Stimulated activated CD4-positive, alpha-beta T cell treated with anti-CD3 and anti-CD28 coated beads, Interleukin-1b, Interleukin-23, amount 100 ng/mL, for 1 hour (primary cell): ENCODE measurements at places on chromosomes 1 and 21.

DNA sequence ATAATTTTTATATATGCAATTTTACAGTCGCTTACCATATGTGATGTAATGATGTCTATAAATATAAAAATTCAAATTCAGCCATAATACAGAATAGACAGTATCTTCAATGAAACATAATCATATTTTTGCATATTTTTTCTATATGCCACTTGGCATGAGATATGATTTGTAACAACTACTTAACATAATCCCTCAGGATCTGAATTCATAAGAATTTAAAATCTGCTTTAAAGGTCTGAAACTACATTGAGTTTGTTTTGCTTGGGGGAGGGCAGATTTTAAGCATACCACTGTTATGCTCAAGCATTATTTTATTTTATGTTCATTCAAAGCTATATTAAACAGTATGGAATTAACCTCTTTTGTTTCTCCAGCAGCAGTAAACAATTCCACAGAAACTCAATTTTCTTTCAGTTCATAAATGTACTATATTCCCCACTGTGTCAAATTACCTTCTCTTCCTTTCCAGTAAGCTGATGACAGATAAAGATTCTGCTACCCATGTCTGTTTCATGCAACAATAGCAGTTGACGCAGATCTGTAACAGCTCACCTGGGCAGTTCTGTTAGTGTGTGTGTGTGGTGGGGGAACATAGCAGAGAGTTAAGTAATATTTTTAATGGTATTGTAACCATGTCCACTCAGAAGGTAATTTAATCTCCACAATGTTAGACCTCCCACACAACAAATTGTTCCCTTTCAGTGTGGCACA lies 224.8 kb downstream of the NTNG1 start:
- DNase-seq, result no peak

- no peak for DNase-seq
Observed at GRCh38 chr1:164858096-164858632, 299.2 kb downstream of the PBX1 start.

DNA sequence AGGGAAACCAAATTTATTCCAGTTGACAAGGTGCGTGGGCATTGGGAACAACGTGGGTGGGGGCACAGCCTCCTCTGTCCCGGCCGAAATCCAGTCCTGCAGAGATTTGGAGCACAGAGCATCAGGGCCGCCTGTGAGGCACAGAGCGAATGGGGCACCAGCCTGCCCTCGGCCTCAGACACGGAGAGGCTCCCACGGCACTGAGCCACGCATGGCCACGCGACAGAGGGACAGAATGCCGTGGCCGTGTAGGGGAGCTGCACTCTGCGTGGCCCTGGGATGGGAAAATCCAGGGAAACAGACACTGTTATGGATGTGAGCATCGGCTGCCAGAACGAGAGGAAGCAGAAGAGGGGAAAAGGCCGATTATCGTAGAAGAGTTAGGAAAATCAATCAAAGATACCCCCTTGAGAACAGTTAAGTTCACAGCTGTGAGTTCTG lies 13.5 kb upstream of the C1orf159 start:
- DNase-seq, result no peak

DNA sequence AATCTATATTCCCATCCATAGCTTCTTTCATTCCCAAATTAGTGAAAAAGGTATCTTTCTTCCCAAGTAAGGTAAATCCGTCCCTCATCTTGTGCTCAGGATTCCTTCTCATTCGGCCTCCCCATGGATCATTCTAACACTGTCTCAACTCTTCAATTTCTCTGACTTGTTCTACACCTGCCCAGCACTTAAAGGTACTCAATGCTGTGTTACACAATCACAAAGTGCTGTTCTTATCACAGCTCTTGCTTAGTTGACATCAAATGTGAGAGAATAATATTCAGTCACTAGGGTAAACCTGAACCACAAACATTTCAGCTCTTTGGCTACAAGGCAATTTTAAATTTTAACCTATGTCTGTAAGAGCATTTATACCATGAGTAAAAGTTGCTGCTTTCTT lies 94.8 kb downstream of the DIRAS3 start:
- no peak for DNase-seq

DNA sequence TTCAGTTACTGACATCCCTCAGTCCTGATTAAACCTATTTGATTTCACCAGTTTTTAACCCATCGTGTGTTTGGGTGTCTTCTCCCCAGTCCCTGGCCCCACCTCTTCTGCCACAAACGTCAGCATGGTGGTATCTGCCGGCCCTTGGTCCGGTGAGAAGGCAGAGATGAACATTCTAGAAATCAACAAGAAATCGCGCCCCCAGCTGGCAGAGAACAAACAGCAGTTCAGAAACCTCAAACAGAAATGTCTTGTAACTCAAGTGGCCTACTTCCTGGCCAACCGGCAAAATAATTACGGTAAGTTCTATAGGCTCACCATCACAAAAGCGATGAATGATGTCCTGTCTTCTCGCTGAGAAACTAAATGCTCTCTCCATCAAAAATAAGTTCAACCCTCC lies 28.7 kb downstream of the NBPF3 start:
- DNase-seq, result no peak

DNA sequence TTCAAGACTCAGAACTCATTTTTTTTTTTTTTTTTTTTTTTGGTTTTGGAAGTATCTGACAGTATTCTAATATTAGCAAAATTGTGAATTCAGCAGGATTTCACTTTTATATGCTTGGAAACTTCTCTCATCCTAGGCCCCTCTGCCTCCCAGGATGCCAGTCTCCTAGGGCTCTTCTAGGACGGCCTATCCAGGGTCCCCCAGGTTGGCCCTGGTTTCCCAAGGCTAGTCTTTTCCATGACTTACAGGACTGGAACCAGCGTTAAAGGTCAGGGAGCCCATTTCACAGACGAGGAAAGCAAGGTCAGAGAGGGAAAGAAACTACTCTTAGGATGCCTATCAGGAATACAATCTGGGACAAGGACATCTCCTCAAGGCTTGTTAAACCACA lies 412.5 kb downstream of the PTPRU start:
- no peak for DNase-seq

DNA sequence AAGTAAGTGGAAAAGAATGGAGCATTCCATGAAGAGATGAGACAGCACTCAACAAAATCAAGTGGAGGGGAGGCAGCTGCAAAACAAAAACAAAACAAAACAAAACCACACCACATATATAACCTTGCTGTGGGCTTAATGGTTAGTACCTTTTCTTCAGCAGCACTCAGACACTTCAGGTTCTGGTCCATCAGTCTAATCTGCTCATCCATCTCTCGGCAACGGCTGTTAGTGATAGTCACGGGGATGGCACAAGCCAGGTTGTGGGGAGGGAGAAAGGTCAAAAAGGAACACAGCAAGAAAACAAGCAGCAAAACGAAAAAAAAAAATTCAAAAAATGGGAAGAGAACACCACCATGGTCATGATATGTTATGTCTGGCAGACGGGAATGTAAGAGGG lies 17.0 kb upstream of the NUP210L start:
- DNase-seq, result no peak

DNA sequence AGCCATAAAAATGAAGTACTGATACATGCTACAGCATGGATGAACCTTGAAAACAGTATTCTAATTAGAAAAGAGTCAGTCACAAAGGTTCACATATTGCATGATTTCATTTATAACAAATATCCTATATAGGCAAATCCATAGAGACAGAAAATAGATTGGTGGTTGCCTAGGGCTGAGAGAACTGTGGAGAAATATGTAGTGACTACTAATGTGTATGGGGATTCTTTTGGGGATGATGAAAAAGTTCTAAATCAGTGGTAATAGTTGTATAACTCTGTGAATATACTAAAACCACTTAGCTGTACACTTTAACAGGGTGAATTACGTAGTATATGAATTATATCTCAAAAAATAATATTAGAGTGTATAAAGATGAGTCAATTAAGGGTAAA lies 45.8 kb downstream of the RNF115 start:
- DNase-seq, result no peak

- DNase-seq, result no peak
Observed at GRCh38 chr1:30715216-30715615, 8.2 kb downstream of the MATN1 start.

DNA sequence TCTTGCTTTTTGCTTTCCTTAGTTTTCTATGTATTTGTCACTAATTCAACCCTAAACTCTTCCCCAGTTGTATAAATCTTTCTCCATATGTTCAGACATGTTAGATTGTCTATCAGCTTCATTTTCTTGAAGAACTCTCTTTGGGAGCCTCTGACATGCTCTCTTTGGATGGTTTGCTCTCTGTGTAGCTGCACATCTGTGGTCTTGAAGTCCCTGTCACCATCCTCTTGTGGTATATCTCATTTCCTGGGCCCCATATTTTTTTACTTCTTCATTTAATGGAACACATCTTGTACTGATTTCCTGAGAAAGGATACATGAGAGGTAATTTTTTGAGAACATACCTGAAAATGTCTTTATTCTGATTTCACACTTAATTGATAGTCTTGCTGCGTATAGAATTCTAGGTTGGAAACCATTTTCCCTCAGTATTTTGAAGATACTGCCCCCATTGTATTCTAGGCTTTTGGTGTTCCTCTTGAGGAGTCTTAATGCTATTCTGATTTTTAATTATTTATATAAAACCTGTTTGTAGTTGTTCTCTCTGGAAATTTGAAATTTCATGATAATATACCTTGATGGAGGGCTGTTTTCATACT lies 72.6 kb downstream of the ST3GAL3 start:
- no peak for DNase-seq

DNA sequence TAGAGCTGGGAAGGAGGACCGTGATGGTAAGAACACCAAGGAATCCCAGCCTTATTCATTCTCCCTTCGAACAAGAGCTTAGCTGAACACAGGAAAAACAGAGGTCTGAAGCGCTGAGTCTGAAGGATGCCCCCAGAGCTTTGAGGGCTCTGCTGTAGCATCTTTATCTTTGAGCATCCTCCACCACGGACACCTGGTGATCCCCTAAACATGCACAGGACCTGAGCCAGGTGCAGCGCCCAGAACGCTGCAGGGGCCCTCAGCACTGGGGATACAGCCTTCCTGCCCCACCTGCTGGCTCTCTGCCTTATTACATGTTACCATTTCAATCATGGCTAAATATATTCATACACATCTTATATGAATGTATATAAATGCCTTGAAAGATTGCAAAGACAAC lies 7.7 kb upstream of the GPATCH4 start:
- DNase-seq, result no peak

DNA sequence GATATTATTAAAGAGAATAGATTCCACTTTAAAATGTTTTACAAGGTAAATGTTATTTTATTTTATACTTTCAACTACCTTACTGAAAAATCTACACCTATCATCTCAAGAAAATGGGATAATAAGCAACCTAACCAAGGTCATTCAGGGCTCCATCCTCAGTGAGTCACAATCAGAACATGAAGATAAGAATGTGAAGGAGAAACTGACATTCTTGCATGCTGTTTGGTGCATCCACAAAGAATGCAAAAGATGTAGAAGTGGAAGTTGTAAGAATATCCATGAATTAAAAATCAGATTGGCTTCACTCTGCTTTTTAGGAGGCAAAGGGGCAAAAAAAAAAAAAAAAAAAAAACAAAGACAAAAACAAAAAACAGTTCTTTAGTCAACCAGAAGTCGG lies 6.5 kb downstream of the WARS2 start:
- no peak for DNase-seq

DNA sequence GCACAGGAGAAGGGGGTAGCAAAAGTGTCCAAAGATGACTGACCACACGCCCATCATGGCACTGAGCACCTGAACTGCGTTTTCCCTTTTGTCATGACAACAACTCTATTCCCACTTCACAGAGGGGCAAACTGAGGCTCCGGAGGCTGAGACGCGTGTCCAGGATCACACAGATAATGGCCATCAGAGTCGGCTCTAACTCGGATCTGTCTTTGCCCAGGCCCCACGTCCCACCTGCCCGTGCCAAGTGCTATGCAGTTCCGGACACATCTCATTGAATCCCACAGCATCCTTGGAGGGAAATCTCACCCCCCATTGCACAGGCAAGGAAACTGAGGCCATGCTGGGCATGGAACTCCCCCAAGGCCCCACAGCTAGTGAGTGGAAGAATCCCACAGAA lies 62.1 kb downstream of the MATN1 start:
- DNase-seq, result no peak

DNA sequence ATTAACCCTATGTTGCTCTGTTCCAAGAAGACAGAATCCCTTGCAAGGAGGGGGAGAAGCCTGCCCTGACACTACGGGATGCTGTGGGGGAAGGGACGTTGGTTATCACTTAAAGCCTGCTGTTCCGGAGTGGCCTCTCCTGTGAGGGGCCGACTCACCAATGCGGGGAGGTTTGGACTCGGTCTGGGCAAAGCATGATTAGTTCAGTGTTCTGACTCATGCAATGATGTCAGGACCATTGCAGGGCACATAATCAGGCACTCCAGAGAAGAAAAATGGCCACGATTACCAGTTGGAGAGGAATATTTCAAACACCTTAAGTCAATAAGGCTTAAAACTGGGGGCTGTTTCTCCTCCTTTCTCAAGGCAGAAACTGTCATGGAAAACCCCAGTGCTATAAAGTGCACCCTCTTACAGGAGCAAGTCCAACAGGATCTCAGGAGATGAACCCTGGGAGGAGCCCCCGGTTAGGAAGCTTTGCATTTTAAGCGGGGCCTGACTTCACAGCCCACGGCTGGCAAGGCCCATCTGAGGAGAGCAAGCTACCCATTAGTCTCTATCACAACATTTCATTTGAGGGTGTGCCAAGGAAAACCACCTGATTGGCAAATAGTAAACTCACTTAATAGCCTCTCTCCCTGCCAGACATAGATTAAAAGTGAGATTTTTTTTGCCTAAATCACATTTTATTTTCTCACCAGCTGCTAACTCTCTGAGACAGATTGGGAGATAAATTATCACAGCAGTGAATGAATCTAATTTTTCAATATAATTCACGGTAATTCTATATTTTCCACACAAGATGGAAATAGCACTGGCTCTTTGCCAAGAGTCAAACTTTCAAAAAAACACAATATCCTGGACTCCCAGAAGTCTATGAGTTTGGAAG lies 202.5 kb downstream of the C1orf94 start:
- DNase-seq, result no peak
